ENCODE measurements at places on chromosomes 1 and 21.

DNA sequence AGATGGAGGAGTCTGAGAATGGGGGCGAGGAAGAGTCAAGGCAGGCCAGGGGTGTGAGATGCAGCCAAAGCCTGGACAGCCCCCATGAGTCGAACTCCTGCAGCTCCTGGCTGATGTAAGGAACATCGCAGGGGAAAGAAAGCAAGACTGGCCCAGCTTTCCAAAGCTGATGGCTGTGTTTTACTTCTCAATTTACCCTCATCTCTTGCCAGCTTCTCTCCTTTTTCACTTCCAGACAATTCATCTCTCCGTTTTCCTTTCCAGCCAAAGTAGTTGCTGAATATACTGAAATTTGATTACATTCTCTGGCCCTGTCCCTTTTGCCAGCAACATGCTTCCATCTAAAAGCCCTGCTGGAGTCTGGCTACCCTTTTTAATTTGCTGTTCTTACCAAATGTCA lies 40.0 kb upstream of the UBE2U start:
- no peak for DNase-seq

- DNase-seq, result peak; percentile 79
These were observed 43.7 kb upstream of the RNF11 start for GRCh38 chr1:51192213-51192843.

GRCh38 chr21:36722370-36723368 lies 23.8 kb downstream of the SIM2 start:
- DNase-seq, result no peak

- no peak for DNase-seq
These were observed 348.8 kb downstream of the RYR2 start for GRCh38 chr1:237390823-237391222.

- DNase-seq, result no peak
These were observed 30.1 kb upstream of the IL10 start for GRCh38 chr1:206802401-206802800.

GRCh38 chr1:53348486-53349368 lies 20.9 kb upstream of the LRP8 start:
- peak; percentile 38 for DNase-seq

DNA sequence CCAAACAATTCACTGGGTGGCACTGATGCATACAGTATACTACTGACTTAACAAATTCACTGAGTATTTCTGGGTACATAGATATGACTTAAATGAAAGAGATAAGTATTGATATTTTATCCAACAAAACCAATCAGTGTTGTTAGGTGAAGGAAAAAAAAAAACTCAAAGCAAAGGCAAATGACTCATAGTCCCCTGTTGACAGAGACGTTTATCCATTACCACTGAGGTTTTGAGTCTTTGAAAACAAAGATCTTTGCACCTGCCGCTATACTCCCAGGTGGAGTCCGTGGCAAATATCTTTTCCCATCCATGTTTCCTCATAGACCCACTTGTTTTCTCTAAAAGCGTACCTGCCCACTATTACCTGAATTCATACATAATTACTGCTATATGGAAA lies 18.4 kb downstream of the DYNLT5 start:
- no peak for DNase-seq

DNA sequence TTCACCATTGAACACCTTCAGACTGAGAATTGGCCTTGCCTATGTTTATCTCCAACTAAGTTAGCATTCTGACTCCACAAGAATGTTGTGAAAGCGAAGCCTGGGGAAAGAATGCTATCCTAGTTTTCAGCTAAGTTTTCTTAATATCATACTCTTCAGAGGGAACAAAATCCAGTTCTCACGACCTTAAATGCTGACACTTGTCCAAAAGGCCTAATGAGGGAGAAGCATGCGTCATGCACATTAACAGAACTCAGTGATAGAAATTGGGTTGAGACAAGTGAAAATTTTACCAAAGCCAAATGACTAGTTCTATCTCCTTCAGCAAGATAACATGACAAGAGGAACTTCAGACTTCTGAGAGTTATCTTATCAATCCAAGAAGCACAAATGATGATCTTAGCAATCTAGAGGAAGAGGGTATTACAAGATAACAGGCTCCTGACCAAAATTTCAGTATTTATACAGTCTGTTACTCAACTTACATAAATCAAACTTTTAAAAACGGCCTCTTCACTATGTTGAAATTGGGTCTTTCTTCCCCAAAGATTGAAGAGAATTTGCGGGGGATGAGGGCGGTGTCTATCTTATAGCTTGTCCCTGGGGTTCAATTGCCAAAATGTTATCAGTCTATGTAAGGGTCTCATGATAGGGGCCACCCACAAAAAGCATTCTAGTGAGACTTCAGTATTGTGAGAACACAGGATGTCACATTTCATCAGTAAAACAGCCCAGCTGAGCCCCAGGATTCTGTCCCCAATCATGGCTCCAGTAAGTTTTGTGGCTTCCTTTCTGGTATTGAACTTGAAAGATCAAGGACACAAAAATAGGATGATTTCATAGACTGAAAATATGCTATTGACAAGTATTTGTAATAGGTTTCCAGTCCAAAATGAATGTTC lies 26.5 kb upstream of the SLC45A3 start:
- no peak for DNase-seq

GRCh38 chr1:164953815-164954214 lies 394.8 kb downstream of the PBX1 start:
- no peak for DNase-seq

DNA sequence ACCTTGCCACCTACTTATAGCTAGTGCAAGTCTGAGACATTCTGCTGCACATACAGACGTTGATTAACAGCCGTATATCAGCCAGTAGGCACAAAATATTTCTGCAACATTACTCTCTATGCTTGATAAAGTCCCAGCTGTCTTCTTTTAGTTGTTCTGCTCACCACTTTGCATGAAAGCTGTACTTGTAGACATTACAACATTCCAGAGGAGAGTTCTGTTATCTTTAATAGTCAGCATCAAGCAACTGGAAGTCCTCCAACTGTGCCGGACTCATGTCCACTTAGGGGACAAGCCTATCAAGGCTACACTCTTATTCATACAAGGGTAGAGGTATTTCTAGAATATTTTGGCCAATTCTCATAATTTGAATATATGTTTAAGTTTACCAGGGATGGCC lies 50.0 kb downstream of the CACHD1 start:
- no peak for DNase-seq

DNA sequence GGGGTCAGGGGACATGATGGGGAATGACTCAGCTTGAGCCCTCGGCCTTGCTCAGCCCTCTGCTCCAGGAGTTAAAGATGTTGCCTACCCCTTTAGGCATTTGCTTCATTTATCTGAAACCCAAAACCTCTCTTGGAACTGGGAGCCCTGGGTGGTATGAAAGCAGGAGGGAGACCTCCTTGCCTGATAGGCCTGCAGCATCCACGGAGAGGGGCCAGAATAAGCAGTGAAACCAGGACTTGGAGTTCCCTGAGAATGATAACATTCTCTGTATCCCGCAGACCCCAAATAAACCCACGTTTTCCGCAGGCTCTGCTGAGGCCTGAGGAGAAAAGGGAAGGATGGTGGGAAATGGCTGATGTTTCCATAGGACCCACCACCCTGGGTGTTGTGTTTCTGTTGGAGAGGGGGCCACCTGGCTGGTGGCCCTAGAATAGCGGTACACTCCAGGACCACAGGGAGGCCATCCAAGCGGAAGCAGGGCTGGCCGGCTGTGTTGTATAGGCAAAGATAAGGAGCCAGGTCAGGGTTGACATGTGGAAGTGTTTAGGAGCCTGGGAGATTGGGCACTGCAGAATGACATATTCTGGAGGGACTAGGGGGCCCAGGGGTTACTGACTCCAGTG lies 77.4 kb downstream of the FOXD2 start:
- DNase-seq, result no peak

- no peak for DNase-seq
These were observed 37.6 kb downstream of the MRPL37 start for GRCh38 chr1:54237586-54237985.

DNA sequence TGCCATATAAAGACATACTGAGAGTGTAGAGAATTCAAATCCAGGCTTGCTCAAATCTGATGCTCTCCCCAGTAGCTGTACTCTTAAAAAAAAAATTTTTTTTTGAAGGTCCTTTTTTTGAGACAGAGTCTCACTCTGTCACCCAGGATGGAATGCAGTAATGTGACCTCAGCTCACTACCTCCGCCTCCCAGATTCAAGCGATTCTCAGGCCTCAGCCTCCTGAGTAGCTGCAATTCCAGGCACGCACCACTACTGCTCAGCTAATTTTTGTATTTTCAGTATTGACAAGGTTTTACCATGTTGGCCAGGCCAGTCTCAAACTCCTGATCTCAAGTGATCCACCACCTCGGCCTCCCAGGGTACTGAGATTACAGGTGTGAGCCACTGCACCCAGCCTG lies 28.7 kb downstream of the STYXL2 start:
- no peak for DNase-seq

- DNase-seq, result no peak
These were observed 149.6 kb upstream of the C1orf87 start for GRCh38 chr1:60223158-60223557.

DNA sequence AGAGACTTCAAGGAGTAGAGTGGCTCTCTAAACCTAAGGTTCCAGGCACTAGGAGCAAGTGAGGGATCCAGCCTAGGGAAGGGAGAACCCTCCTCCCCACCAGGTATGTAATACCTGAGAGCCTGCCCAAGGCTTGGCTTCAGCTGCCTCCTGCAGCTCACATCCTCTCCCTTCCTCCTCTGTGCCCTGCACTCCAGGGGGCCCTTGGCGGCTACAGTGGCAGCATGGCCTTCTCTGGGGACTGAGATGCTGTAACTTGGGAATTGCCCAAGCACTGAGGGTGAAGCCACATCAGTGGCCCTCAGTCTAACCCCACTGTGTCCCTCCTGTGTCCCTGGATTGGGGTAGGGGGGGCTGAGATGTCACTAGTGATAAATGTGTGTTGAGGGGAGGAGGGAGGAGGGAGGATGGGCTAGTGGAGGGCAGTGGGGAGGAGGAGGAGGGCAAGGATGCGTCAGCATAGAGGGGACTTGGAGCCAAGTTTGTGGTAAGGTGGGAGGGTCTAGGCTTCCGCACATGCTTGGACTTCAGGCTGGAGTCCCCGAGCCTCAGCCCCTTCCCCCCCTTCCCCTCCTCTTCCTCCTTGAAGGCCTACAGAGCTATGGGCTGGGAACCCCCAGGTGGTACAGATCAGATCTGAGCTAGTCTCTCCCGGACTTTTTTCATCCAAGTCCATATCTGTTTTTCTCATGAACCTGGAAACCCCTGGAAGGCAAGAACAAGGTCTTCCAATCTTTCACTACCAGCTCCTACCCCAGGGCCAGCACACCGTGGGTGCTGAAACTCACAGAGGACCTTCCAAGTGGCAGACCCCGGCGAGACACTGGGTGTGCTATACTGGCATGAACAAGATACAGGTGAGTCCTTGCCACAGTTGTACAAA lies 17.5 kb downstream of the COL9A2 start:
- no peak for DNase-seq

DNA sequence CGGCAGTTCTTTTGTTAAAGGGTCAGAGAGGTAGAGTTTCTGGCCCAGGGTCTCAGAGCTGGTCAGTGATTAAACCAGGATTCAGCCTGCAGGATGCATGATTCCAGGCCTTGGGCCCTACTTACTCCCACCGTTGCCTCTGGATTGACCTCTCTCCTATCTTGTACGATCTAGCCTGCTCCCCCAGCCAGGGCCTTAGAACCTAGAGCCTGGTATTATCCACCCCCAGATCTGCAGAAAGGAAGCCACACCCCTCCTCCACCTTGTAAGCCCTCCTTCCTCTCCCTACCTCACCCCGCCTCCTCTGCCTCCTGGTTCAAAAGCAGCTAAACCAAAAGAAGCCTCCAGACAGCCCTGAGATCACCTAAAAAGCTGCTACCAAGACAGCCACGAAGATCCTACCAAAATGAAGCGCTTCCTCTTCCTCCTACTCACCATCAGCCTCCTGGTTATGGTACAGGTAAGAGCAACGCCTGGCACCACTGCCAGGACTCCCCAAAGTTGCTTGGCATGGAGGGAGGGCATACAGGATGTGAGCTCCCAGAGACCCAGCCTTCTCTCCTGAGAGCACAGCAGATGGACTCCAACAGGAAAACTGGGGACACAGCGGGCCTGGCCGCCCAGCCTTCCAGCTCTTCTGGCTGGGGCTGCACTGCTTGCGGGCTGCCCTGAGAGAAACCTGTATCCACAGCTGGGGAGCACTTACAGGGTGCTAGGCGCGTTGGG lies at the start of gene CD52:
TSS of gene CD52 (plus strand) at position 347 of the 726 bp plus-strand sequence. CDS start at position 407, 60 bp downstream.
- no peak for DNase-seq

DNA sequence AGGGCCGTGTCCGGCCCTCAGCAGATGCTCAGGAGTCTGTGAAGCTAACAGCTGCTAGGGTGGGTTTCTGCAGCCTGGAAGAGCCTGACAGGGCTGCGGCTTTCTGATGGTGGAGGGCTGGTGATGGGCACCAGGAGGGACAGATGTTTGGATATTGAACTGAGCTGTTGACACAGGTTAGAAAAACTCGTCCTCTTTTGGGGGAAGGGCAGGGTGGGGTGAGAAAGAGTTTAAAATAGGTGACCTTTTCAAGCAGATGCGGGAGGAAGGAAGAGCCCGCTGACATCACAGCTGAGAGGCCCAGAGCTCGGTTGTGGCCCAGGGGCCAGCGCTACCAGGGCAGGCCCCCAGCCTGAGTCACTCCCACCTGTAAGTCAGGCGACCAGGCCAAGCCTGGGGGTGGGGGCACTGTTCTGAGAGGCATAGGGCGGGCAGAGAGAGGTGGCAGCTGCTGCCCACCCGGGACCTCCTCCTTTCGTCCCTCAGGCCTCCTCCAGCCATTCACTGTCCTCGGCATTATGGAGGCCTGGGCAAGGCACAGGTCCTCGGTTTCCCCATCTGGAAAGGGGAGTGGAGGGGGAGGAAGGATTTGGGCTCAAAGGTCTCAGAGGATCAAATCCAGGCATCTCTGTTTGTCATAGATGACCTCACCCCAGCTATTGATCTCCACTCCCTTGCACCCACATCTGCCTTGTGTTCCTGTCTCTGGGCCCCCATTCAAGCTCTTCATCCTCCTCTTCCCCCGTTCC lies 32.3 kb upstream of the ID3 start:
- DNase-seq, result no peak

GRCh38 chr1:244231193-244231571 lies 180.1 kb downstream of the ZBTB18 start:
- DNase-seq, result no peak
